ENCODE measurements at places on chromosomes 6 and 20.

- DNase-seq = no peak
Measured at GRCh38 chr6:7440476-7440875, 50.9 kb downstream of the RIOK1 start.

GRCh38 chr6:125658136-125658535, 91.3 kb upstream of the HEY2 start:
- no peak for DNase-seq

DNA sequence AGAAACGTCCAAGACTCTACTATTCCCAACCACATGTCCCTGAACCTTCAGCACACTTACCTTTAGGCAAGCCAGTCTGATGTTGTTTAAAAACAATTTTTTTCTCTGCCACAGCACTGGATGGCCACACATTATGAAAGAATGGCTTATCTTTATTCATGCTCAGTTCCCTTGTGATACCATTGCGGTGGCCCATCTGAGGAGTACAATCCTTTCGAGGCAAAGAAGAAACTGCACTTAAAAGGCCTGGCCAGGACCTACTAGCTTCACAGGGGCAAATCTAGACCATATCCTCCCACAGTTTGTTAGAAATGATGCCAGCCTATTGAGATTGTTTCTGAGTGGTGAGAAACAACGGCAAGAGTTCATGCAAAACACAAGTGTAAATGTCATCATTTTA, 88.4 kb upstream of the PLEKHG1 start:
- DNase-seq = no peak

DNA sequence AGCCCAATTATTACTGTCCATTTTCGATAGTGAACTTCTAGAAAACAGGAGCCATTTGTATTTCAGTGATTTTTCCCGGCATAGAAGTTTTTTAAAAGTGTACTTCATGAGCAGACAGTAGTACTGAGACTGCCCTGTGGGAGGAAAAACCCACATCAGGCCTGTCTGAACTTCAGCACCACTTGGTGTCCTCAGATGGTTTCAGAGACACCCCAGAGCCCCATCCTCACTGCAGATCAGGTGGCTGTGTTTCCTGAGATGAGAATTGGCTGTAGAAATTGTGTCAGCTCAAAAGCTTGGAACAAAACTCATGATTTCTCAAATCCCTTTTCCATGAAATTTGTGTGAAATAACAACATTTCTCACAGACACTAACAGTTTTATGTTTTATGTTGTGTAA, 110.0 kb upstream of the RIN2 start:
- no peak for DNase-seq

GRCh38 chr6:142732790-142733189, 212.2 kb downstream of the HIVEP2 start:
- no peak for DNase-seq

DNA sequence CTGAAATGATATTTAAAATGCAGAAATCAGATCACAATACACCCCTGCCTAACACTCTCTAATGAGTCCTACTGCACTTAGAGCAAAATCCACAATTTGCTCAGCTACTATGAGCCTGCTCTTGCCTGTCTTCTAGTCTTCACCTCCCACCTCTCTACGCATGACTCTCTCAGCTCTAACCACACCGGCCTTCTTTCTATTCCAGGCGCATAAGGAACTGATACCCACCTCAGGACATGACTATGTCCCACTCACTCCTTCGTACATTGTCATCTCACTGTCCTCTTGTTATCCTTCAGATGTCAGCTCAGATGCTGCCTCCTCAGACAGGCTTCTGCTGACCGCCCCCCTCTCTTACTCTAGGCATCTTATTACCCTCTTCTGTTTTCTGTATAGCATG, 201.0 kb upstream of the FLRT3 start:
- no peak for DNase-seq

DNA sequence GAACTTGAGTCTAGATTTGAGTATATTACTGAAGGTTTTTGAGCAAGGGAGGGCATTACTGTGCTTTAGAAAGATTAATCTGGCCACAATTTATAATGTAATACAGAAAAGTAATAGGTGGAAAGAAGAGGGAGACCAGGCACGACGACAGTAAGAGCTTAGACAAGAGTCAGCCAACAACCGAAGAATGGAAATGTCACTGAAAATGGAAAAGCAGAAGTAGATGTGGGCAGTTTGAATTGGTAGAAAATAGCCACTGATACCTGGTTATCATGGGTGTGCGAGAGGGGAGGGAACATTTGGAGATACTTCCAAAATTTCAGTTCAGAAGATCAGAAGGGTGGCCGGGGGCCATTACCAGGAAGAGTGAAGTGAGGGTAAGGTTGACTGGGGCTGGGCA, 339.1 kb downstream of the UTRN start:
- no peak for DNase-seq

GRCh38 chr6:100171533-100172321, 177.7 kb upstream of the MCHR2 start:
- DNase-seq = no peak

DNA sequence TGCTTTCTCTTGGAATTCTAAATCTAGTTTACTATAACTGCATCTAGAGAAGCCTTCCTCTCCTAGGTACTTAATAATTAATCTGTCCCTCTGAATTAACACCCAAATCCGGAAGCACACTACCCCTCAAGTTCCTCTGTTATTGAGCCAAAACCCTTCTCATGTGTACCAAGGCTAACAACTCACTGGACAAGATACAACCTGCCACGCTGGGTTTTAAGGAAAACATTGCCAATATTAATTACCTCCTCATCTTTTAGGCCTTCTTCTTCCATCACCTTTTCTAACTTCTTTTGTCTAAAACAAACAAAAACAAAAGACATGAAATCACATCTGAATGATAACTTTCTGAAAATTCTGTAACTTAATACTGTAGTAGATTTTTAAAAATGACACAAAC, 21.9 kb downstream of the STK38 start:
- DNase-seq = no peak

GRCh38 chr6:148771896-148772554, 25.2 kb downstream of the UST start:
- DNase-seq = no peak

GRCh38 chr20:53738039-53738944, 144.7 kb upstream of the ZNF217 start:
- no peak for DNase-seq

- DNase-seq = no peak
Measured at GRCh38 chr6:160254467-160255312, 3.9 kb downstream of the SLC22A2 start.

- DNase-seq = no peak
Measured at GRCh38 chr6:22296067-22296466, 769 bp downstream of the PRL start.

DNA sequence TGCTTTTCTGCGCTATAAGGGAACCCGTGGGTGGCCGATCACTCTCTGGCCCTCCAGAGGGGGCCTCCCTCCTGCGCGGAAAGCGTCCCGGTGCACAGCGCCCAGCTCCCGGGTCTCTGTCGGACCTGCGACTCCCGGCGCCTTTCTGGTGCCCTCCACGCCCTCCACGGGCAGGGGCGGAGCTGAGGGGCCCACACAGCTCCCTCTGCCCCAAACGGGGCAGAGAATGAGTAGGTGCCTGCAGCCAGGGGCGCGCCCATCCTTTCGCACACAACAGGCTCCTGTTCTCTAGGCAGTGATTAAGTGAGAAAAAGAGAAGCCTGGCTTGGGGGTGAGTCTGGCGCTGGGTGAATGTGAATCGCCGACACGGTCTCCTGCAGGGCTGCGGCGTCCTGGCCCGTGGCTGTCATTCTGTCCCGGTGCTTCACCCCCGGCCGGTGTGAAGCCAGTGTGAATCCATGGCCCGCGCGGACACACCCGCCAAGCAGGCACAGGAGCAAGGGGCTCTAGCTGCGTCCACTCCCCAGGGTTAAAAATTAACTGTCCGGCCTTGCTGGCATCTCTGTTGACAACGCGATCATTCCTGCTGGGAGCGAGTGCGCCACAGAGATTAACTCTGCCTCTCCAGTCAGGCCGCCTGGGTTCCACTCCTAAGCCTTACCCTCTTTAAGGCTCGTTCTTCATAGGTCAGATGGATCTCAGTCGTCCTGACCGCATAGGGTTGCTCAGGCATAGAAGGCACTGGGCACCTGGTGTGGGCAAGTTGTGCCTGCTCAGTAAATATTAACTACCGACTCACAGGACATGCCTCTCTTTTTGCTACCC, 88.8 kb downstream of the PCSK2 start:
- DNase-seq = no peak

DNA sequence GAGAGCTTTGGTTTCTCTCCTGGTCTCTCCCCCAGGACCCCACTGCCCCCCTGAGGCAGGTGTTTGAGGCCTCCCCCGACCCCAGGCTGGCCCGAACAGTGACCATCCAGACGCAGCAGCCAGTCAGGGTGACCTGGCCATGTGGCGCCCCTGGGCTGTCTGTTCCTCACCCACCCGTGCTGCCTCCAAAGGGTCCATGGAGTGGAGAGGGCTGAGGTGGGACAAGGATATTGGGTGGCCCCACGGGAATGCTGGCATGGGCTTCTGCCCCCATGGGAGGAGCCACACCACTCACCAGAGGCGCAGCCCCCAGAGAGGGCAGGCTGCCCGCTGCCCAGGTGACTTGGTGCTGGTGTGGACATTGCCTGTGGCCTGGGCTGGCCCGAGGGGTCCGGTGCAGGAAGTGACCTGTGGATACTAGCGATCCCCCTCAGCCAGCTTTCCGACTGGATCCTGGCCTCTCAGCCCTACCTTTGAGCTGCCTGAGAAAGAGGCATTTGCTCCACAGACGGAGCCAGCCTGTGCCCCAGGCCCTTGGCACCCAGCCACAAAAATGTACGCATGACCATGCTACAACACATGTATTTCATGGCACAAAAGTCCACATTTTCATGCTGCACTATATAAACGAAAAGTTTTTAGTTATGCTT, 50.8 kb downstream of the BCAS4 start:
- no peak for DNase-seq

DNA sequence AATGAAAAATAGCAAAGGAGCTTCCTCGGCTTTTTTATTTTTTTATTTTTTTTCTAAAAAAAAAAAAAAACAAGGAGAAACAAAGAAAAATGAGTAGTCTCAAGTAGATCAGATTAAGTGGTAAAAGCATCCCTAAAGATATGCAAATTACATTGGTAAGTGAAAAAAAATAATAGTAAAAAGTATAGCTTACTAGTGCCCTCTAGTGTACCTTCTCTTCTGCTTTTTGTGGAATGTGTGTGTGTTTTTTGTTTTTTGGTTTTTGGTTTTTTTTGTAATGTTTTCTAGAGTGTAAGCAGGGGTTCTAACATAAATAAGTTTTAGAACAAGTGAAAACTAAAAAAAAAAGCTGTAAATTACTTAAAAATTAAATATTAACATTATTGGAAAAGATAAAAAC, 1062.0 kb downstream of the HACE1 start:
- DNase-seq = no peak

DNA sequence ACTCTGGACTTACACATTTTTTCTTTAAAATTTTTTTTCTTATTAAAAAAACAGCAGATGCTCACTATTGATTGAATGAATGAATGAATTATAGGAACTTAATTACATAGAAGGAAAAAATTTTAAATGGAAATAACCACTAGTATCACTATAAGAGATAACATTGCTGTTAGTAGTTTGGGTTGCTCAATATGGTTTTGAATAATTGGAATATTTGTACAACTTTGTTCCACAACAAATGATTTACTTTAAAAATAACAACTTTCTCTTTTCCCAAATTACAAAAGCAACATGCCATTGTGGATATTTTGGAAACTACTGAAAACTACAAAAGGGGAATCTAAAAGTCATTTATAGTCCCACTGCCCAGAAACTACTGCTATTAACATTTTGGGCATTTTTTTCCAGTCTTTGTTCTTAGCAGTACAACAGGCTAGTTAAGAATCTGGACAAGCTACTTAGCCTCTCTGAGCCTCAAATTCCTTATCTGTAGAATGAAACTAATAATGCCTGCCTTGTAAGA, 61.0 kb upstream of the REV3L start:
- no peak for DNase-seq

DNA sequence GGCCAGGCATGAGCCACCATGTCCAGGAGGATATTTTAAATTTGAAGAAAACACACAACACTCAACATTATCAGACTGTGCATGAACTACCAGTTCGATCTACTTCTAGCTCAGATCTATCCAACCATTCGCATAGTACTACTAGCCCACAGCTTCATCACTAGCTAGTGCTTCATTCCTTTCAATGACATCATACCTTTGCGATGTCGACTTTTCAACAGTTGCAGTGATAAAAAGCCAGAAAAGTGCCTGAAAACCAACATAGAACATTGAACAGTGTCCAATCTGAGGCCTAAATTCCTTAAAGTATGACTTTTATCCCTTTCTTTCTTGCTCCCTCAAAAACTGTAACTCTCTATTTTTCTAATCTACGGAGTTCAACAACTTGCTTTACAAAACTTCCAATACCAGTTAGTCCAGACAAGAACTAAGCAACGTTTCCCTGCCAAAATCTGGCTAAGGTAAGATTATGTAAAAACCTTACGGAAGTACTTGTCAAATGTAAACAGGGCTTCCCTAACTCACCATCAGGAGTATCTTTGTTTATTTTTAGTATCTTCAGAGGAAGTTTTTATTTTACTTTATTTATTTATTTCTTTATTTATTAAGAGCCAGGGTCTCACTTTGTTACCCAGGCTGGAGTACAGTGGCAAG, 434.0 kb upstream of the JARID2 start:
- no peak for DNase-seq

DNA sequence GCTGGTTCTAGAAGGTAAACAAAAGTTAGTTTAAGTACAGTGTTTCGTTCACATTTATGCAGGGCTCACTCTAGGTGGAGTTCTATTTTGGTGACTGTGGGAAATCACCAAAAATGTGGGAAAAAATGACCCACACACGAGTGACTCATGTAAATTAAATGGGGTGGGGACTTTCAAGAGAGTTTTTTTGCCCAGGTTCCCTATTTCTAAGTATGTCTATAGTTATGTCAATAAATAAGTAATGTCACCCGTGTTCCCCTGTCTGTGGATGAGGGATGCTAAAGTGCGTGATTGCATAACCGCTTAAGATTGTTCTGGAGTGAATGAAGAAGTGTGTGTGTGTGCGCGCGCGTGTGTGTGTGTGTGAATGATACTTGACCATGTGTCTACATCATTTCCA, 69.1 kb downstream of the MYB start:
- no peak for DNase-seq

GRCh38 chr6:111199935-111200334, 112.6 kb downstream of the SLC16A10 start:
- no peak for DNase-seq

DNA sequence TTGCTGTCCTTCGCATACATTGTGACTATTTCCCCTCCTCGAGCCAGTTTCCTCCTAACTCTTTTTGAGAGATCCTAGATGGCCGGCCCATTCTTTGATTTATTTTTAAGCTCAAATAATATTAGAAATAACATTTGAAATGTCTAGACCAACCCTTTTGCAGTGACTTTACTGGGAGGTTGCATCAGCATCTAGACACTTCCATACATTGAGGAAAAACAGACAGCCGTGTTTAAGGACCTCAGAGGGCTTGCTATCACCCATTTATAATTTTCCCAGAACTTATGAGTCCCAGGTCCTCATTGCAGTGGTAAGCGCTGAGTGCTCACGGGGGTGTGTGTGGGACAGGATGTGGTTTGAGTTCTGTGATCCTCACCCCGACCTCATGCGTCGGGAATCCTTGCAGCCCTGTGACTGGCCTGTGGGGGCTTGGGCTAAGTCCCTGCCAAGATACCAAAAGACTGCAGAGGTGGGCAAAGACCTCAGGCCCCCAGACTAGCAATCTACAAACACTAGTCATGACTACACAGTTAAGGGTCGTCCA, at the start of gene GPX5:
Gene GPX5, plus strand, starts transcription at position 386 of the 544 bp plus-strand sequence. Its CDS starts 133 bp downstream, at position 519.
- DNase-seq = no peak

GRCh38 chr6:1940381-1940780, 305.0 kb downstream of the GMDS start:
- no peak for DNase-seq

All from stimulated activated CD8-positive, alpha-beta memory T cell treated with anti-CD3 and anti-CD28 coated beads, Interleukin-7, amount 100 ng/mL, for 1 hour (primary cell).